ENCODE measurements at places on chromosomes 7 and 10.

DNA sequence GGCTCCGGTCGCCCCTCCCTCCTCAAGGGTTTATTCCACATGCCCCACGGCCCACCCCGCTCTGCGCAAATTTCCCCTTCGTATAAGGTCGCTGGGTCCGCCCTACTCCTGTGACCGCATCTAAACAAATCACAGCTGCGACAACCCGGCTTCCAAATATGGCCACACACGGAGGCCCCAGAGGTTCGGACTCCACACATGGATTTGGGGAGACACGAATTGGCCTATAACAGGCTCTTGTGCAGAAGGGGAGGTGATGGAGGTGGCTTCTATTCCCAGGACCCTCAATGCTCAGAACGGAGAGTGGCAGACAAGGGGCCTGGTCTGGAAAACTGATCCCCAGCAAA lies 90.1 kb downstream of the FOXL3 start:
- DNase-seq, result no peak

DNA sequence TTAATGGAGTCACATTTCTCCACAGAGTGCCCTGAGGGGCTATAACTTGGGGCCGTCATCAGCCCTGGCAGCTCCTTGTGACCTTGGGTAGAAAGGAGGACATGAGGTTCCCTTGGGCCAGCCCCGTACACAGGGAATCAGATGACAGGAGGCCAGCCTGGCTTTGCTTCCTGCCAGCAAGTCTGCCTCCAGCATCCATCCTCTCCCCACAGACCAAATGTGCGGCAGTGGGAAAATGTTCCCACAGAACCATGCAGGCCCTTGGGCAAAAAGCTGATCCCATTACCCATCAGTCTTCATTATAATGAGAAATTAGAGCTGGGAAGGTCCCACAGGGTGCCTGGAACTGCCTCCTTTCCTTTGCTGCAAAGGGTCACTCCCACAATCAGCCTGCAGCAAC lies 908.3 kb downstream of the GRID1 start:
- no peak for DNase-seq

DNA sequence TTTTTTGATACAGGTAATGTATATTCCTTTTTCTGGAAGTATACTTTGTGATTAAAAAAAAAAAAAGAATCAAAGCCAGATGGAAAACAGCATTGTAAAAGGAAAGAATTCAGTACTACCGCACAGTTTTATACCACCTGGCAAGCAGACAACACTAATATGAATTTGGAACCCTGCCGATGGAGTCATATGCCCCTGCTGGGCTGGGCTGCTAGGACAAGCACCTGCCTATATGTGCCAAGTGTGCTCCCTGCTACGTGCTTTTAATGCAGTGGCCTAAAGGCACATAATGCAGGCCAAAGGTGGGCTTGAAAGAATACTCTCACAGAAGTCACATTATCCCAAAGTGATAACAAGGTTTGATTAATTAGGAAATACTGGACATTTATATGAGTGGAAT lies 29.8 kb upstream of the WAC start:
- DNase-seq, result no peak

GRCh38 chr7:23864973-23865372 lies 155.0 kb downstream of the STK31 start:
- no peak for DNase-seq

DNA sequence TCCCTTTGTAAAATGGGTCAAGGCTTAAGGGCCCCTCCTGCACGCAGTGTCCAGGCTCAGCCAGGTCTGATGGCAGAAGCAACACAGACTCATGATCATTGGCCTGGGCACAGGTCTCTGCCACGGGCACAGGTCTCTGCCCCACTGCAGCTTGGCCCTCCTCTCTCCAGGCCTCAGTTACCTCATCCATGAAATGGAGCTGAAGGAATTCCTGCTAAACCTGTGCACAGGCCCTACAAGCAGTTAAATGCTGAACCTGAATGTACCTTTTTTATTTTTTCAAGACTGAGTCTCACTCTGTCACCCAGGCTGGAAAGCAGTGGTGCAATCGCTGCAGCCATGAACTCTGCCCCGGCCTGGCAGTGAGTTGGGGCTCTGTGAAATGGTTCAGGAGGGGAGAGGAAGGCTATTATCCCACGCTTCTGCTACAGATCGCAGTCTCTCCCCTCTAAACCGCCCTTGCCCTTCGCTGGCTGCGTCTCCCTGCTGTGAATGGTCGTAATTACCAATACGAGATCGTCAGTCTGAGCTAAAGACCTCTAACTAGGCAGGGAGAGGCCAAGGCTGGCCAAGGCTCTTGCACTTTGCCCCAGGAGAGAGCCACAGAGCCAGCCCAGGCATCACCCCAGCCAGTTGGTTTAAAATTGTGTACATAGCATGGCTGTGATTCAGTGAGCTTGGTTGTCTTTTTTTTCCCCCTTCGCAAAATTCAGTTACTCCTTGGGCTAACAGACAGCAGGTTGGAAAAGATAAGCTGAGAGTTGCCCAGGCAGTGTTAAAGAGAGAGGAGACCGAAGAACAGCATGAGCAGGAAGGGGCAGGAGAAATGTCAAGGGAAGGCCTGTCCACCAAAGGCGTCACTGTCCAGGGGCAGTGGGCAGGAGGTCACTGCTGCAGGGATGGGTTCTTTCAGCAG lies 93.0 kb upstream of the KCTD7 start:
- no peak for DNase-seq

- no peak for DNase-seq
Observed at GRCh38 chr7:18532813-18533212, 37.3 kb downstream of the HDAC9 start.
